ENCODE measurements at places on chromosomes 16 and 17.

DNA sequence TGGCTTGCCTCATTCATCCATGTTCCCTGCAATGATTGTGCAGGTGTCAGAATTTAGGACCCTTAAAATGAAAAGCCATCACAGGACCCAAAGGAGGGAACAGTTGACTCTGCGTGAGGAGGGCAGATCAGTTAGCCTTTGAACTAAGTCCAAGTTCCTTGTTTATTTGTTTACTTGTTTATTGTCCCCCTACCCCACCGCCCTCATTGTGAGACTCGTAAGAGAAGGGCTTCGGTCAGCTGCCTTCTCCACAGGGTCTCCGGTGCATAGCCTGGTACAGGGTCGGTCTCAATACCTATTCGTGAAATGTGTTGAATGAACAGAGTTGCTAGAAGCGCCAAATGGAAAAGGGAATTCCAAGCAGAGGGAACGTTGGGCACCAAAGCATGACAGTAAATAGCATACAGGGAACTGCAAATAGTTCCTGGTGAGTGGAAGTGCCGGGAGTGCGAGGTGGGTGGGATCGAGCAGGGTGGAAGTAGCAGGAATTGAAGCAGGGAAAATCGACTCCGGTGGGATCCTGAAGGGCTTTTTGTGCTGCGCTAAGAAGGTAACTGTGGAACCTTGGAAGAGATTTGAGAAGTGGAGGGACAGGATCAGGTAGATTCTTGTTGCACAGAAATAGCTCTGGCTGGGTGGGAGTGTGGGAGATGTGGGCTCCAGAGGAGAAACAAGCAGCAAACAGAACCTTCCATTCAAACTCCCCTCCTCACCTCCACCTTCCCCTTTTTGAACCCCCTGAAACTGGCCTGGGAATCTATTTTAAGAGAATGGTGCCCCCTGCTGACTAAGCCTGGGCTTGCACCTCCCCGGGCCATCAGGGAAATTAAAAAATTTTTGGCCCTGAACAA is 12.7 kb downstream of the SLC35B1 start:
- no peak overlapping the region for H3K4me3 ChIP-seq
- peak; percentile 61 for DNase-seq
- H3K27me3 ChIP-seq, result no peaks in the 10 kb centered on the region
- H3K4me1 ChIP-seq, result peaks cover 19% of the 10 kb centered on the region

DNA sequence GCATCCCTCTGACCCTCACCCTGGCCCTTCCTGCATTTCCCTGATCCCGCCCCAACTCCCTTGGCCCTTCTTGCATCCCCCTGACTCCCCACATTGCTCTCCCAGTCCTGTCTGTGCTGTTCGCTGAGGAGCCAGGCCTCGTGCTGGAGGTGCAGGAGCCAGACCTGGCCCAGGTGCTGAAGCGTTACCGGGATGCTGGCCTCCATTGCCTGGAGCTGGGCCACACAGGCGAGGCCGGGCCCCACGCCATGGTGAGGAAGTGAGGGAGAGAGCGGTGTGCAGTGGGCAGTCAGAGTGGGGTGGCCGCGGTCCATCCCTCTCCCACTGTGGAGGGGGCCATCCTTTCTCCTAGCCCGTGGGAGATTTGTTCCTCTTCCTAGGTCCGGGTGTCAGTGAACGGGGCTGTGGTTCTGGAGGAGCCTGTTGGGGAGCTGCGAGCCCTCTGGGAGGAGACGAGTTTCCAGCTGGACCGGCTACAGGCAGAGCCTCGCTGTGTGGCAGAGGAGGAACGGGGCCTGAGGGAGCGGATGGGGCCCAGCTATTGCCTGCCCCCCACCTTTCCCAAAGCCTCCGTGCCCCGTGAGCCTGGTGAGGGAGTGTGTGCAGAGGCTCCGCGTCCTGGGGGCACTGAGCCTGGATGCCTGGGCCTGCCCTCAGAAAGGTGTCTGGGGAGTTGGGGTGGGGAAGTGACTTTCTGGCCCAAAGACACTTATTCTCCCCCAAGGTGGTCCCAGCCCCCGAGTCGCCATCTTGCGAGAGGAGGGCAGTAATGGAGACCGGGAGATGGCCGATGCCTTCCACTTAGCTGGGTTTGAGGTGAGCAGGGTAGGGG is 17.8 kb downstream of the PFAS start:
- no peak overlapping the region for H3K27ac ChIP-seq
- H3K4me1 ChIP-seq, result no peaks in the 10 kb centered on the region
- no peaks in the 10 kb centered on the region for H3K27me3 ChIP-seq
- H3K36me3 ChIP-seq, result no peaks in the 10 kb centered on the region

- DNase-seq, result no peak
- no peak overlapping the region for H3K27ac ChIP-seq
- H3K4me3 ChIP-seq, result no peak overlapping the region
- H3K36me3 ChIP-seq, result no peaks in the 10 kb centered on the region
Observed at GRCh38 chr16:72785886-72786285, 262.0 kb downstream of the ZFHX3 start.

- peaks cover 8% of the 10 kb centered on the region for H3K4me1 ChIP-seq
- DNase-seq, result no peak
Observed at GRCh38 chr16:47136099-47136842, 7.5 kb downstream of the NETO2 start.

- H3K27ac ChIP-seq, result peak overlapping the region; percentile 67
- no peaks in the 10 kb centered on the region for H3K27me3 ChIP-seq
- DNase-seq, result peak; percentile 37
Observed at GRCh38 chr17:28744972-28745785, 1.4 kb downstream of the TRAF4 start.

DNA sequence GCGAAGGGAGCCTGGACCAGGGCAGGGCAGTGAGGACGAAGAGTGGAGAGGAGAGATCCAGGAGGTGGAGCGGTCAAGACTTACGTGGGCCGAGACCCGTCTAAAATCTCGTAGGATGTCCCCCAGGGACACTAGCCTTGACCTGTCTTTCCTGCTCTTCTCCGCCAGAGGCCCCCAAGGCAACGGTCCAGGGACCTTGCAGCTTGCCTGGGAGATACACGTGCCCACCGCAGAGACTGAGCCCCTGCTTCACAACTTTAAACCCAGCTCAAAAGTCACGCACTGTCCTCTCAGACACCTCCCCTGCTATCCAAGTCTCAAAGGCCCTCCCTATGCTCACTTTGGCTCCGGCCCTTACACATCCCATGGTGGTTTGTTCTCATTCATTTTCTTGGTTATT is 9.4 kb downstream of the TIGD7 start:
- peaks cover 12% of the 10 kb centered on the region for H3K36me3 ChIP-seq
- DNase-seq, result no peak
- no peak overlapping the region for H3K27ac ChIP-seq
- H3K4me1 ChIP-seq, result no peaks in the 10 kb centered on the region

DNA sequence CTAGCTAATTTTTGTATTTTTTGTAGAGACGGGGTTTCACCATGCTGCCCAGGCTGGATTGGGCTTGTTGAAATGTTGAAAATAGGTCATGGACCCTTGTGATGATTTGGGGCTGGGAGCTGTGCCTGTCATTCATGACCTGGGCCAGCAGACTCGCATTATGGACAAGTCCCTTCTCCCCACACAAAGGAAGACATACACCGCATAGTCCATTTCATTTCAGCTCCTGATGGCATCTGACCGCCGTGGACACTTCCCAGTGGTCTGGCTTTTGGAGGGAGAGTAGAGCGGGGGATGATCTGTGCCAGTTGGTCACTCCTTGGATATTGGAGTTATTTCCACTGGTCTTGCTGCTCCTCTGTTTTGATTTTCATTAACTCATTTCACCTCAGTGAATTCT is 34.8 kb downstream of the MPRIP start:
- DNase-seq, result no peak
- no peak overlapping the region for H3K4me3 ChIP-seq

DNA sequence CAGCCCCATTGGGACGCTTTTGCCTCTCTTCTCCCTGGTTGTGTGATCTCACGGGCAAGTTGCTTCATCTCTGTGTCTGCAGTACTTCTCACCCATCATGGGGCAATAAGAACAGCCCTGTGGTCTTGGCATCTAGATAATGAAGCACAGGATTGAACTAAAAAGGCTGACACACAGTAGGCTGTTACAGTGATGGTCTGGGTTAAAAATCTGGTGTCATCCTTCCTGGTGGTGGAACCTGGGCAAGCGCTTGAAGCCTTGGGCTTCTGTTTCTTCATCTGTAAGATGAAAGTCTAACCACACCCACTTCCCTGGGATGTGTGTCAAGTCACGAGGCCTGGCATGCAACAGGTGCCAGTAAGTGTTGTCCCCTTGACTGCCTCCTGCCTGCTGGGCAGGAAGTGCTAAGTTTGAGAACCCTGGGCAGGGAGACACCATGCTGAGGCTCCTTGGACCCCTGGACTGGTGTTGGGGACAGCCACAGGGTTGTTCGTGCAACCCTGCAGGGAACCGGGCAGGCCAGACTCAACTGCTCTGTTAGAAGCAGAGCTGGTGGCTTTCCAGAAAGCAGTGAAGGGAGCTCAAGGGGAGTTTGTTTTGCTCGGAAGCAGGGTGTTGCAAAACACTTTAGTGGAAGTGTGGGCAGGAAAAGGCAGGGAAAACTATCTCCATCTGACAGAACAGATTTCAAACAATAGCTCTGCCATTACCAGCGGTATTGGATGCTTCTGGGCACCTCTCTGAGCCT is 5.9 kb upstream of the MAP2K3 start:
- peak; percentile 74 for DNase-seq
- H3K27me3 ChIP-seq, result no peaks in the 10 kb centered on the region
- H3K36me3 ChIP-seq, result no peaks in the 10 kb centered on the region
- H3K4me1 ChIP-seq, result peaks cover 56% of the 10 kb centered on the region
- peak overlapping the region; percentile 59 for H3K27ac ChIP-seq

DNA sequence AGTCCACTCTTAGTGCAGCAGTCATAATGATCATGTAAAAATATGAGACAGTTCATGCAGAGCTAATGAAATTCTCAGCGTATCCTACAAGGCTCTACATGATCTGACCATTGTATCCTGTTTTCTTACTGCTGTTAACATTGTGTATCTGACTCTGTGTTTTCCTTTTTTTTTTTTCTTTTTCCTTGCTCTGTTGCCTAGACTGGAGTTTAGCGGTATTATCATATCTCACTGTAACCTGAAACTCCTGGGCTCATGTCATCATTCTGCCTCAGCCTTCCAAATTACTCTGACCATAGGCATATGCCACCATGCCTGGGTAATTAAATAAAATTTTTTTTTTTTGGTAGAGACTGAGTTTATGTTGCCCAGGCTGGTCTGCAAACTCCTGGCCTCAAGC is 12.1 kb downstream of the DUS2 start:
- no peaks in the 10 kb centered on the region for H3K36me3 ChIP-seq
- no peak for DNase-seq
- H3K4me1 ChIP-seq, result peaks cover 2% of the 10 kb centered on the region
- no peaks in the 10 kb centered on the region for H3K27me3 ChIP-seq
- no peak overlapping the region for H3K4me3 ChIP-seq

DNA sequence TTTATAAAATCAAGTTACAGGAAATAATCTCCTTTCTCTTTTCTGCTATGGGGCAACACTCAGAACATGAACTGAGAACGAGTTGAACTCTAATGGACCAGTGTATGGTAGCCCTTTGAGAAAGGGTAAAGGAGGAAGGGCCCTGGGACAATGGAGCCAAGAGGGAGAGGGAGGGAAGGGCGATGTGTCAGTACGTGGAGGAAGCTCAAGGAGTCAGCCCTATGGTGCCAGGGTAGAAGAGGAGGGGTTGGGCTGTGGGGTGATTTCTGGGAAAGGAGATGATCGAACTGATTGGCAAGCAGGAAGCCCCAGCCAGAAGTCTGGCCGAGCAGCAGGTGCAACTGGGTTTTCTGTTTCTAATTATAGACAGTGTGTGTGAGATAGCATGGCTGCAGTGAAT is 4.3 kb upstream of the WIPI1 start:
- H3K27me3 ChIP-seq, result no peaks in the 10 kb centered on the region
- no peaks in the 10 kb centered on the region for H3K36me3 ChIP-seq
- H3K4me1 ChIP-seq, result peaks cover 50% of the 10 kb centered on the region
- no peak overlapping the region for H3K27ac ChIP-seq
- no peak overlapping the region for H3K4me3 ChIP-seq

DNA sequence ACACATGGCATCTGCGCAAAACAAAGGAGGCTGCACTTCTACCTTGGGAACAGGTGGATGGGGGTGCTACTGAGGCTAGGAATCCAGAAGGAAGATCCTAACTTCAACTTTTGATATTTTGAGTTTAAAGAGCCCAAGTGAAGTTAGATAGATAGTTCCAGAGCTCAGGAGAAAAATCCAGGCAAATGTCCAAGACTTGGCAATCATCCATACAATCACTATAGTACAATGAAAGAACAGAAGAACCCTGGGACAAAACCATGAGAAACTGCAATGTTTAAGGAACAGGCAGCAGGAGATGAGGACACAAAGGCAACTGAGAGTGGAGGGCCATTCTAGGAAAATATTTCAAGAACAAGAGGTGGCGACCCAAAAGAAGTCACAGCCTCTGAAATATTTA is 12.4 kb downstream of the CDYL2 start:
- DNase-seq, result no peak
- no peak overlapping the region for H3K27ac ChIP-seq

GRCh38 chr17:38461683-38462082 is 33.4 kb downstream of the ARHGAP23 start:
- no peak overlapping the region for H3K27ac ChIP-seq
- H3K27me3 ChIP-seq, result no peaks in the 10 kb centered on the region
- no peak overlapping the region for H3K4me3 ChIP-seq
- no peaks in the 10 kb centered on the region for H3K36me3 ChIP-seq
- no peaks in the 10 kb centered on the region for H3K4me1 ChIP-seq
- DNase-seq, result no peak

DNA sequence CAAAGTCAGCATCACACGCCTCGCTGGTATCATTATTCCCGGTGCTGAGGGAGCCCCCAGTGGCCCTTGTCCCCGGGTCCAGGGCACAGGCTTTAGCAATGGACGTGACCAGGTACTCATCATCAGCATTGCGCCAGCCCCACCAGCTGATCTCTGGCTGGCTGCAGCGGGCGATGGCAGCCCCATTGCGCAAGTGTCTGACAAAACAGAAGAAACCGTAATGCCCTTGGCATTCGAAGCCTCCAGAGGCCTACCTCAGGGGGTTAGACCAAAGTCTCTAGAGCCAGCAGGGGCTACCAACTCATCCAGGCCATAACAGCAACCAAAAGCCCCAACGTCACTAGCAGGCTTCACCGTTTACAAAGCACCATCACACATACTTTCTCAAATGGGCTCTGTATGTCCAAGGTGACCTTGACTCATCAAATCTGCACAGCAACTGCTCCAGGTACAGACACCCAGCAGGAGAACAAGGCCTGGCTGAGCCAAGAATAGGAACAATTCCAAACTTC is 7.3 kb downstream of the MTMR4 start:
- peaks cover 75% of the 10 kb centered on the region for H3K36me3 ChIP-seq
- DNase-seq, result no peak
- H3K4me3 ChIP-seq, result no peak overlapping the region

GRCh38 chr16:68590201-68590994 is 51.3 kb downstream of the ZFP90 start:
- no peak overlapping the region for H3K4me3 ChIP-seq
- no peaks in the 10 kb centered on the region for H3K36me3 ChIP-seq
- no peak overlapping the region for H3K27ac ChIP-seq
- H3K27me3 ChIP-seq, result no peaks in the 10 kb centered on the region
- peak; percentile 22 for DNase-seq
- H3K4me1 ChIP-seq, result no peaks in the 10 kb centered on the region

Measured in CD4-positive, alpha-beta memory T cell (primary cell).